ENCODE measurements at places on chromosomes 3 and 15. TPM values are rescaled to one million over a fixed set of nuclear protein-coding genes. Genes with fewer than 3 reads are reported as not detected.

Gene GOLGA6D
- 0.06 TPM for total RNA-seq

Gene TMEM108
- total RNA-seq = 0.49 TPM

DNA sequence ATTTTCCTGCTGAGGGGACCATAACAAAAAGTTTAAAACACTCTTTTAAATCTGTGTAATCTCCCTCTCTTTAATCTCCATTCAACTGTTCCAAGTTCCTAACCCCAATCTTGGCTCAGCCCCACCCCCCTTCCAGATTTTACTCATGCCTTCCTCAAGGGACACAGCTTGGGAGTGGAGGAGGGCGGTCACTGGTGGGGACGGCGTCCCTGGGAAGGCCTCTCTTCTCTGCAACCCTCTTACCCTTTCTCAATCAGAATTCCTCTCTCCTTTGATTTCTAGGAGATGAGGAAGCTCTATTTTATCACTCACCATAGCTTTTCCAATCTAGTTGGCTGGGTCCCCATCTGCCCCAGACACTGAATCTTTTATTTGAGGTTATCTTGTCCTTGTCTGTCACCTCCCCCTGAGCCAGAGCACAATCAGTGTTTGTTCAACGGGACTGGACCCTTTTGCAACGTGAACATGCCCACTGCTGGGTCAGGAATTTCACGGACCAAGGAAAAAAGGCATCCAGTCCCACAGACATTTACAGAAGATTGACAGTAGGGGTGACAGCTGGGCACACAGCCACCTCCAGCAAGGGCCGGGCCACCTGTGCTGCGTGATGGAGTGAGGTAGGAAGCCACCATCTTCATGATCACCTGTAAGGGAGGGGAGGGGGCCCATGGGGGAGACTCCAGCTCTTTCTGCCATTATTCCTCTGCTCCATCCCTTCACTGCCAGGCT, 84.0 kb upstream of the HERC1 start:
- no peak overlapping the region for H3K4me3 ChIP-seq
- DNase-seq = no peak
- H3K4me1 ChIP-seq = peaks cover 14% of the 10 kb centered on the region
- H3K27me3 ChIP-seq = no peaks in the 10 kb centered on the region
- H3K27ac ChIP-seq = no peak overlapping the region

- H3K27ac ChIP-seq = no peak overlapping the region
- H3K4me3 ChIP-seq = no peak overlapping the region
- no peak for DNase-seq
Observed at GRCh38 chr3:161607056-161607455, 110.4 kb downstream of the OTOL1 start.

- no peak overlapping the region for H3K4me3 ChIP-seq
- no peak overlapping the region for H3K27ac ChIP-seq
- no peaks in the 10 kb centered on the region for H3K36me3 ChIP-seq
- no peaks in the 10 kb centered on the region for H3K4me1 ChIP-seq
Observed at GRCh38 chr15:33655488-33655887, 312.8 kb upstream of the CHRM5 start.

DNA sequence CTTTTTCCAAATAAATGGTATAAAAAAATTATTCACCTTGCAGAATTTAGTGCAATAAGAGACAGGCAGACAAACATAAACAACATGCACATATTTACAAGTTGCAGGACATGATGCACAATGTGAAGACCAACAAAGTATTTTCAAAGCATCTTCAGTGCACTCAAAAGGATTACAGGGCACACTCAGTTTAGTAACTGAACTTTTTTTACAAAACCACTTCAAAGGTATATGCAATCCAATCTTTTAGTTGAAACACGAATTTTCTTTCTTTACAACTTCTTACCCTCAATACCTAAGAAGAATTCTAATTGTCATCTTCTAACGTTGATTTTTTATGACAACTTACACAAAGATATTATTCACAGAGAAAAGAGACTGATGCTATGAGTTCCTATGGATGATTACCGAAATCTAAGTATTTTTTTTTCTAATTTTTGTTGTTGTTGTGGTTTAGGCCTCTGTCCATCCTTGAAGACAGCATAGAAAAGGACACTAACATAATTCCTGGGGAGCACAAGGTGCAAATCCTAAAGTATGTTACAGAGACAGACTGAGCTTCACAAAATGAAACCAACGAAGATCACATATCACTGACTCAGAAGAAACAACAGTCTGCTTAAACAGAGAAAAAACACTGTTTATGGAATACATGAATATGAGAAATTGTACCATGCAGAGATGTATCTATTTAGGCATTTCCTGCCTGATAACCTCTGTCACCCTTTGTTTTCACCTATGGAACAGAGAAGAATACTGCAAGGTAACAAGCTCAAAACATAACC, 50.3 kb downstream of the ZMAT3 start:
- H3K27ac ChIP-seq = no peak overlapping the region
- no peak overlapping the region for H3K4me3 ChIP-seq
- no peaks in the 10 kb centered on the region for H3K4me1 ChIP-seq
- no peaks in the 10 kb centered on the region for H3K36me3 ChIP-seq
- H3K27me3 ChIP-seq = no peaks in the 10 kb centered on the region
- no peak for DNase-seq

DNA sequence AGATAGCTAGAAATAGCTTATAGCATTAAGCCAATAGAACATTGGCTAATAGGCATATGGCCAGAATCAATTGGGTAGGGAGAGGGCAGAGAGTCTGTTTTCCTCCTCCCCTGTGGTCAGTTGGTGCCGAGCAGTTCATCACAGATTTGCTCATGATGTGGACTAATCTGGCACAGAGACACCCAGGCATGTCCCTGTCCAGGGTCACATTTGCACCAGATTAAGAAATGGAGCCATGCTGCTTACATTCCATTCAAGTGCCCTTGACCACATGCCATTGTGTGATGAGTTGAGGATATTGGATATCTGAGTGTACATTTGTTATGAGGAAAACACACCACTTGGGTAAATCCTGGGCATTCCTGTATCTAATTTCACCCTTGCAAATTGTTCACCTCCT, 53.4 kb downstream of the USP13 start:
- peaks cover 4% of the 10 kb centered on the region for H3K36me3 ChIP-seq
- no peaks in the 10 kb centered on the region for H3K27me3 ChIP-seq
- peaks cover 4% of the 10 kb centered on the region for H3K4me1 ChIP-seq
- no peak for DNase-seq
- no peak overlapping the region for H3K4me3 ChIP-seq
- no peak overlapping the region for H3K27ac ChIP-seq
